ENCODE measurements at places on chromosomes 1 and 21. TPM values are rescaled to one million over a fixed set of nuclear protein-coding genes. Genes with fewer than 3 reads are reported as not detected.
A peak's percentile ranks its signal among the peaks of the same experiment; 100 is the strongest.

CD53 gene
- total RNA-seq = 20.9 TPM

DNA sequence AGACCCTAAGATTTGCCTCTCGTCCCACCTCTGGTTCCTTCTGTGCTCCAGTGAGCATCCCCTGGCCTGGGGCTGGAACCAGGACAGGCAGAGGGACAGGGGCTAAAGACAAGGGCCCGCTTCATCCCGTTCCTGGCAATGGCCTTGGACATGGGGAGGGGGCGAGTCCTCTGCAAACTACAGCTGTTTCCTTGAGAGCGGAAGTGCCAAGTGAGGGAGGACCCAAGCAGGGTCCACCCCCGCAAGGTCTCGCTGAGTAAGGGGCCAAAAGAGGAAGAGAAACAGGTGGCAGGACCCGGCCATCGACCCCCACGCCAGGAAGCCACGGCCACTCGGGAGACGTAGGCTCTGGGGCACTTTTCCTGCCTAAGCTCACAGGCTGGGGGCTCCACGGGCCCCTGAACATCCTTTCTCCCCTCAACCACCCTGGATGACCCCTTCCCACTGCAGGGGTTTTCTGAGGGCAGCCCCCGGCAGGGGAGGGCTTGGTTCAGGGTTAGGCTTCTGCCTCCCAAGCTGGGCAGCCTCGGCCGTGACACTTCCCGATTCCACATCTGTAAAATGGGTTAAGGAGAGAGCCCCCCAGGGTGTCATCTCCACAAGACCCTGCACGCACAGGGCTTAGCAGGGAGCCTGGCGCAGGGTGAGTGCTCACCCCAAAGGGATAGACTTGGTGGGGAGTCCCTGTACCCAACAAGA, 17.9 kb upstream of the PLEKHG5 start:
- no peak for DNase-seq

DNA sequence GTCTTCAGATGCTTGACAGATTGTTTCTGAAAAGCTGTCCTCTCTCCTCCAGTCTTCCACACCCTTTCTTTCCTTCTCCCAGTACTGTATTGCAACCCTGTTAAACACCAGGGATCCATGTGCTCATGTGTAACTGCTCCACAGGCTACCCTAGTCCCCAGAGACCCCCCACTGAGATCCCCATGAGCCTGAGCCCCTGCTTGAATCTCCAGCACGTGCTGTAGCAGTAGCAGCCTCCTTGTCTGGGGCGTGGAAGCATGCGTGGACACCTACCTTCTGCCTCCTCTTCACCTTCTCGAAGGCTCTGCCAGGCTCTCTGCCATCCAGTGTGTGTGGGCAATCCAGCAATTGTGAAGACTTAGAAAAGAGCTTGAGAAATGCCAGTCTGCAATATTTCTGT, 25.2 kb downstream of the GPR137B start:
- no peak for DNase-seq

KRTAP11-1 gene
- not detected for total RNA-seq

DNA sequence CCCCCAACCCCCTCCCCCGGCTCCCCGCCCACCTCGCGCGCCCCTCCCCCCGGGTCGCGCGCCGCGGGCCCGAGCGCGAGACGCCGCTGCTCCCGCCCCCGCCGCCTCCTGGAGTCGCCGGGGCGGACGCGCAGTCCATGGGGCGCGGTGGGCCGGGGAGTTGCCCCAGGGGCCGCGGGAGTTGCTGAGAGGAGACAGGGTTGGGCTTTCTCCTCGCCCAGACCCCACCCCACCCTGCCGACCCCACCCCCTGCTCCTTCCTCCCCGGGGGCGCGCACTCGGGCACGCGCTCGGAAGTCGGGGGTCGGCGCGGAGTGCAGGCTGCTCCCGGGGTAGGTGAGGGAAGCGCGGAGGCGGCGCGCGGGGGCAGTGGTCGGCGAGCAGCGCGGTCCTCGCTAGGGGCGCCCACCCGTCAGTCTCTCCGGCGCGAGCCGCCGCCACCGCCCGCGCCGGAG, at the start of gene LAMC1:
TSS of gene LAMC1 (plus strand) at position 275 of the 455 bp plus-strand sequence. CDS start 297 bp downstream, outside the sequence.
- DNase-seq = peak; percentile 60

ZSWIM5 gene
- total RNA-seq = 2.5 TPM

GRCh38 chr1:75353051-75353450, 218.9 kb downstream of the LHX8 start:
- DNase-seq = no peak

DNA sequence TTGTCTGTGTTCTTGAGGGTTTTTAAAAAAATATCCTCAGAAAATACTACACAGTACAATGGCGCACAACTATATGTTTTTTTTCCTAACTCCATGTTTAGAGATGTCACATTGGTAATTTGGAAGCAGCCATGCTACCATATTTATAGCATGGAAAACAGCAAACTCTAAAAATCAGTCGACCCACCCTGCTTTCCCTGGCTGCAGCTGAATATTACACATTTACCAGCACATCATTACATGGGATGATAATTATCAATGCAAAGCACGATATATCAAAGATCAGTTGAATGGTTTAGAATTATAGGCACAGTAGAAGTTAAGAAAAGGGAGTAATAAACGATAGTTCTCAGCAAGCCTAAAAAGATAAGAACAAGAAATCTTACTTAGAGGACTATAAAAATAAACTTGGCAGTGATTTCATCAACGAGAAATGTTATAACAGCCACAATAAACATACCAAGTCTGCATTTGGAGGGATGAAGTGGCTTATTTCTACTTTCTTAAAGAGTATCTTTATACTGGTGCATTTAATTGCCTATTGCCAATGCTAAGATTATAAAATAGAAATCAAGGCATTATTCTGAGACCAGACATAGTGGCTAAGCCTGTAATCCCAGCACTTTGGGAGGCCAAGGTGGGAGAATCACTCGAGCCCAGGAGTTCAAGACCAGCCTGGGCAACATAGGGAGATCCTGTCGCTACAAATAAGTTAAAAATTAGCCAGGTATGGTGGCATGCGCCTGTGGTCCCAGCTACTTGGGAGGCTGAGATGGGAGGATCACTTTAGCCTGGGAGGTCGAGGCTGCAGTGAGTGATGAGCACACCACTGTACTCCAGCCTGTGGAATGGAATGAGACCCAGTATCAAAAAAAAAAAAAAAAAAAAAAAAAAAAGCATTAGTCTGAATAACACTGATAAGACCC, 43.4 kb downstream of the WDR64 start:
- no peak for DNase-seq

TRMT1L gene
- 20.9 TPM for total RNA-seq

DNA sequence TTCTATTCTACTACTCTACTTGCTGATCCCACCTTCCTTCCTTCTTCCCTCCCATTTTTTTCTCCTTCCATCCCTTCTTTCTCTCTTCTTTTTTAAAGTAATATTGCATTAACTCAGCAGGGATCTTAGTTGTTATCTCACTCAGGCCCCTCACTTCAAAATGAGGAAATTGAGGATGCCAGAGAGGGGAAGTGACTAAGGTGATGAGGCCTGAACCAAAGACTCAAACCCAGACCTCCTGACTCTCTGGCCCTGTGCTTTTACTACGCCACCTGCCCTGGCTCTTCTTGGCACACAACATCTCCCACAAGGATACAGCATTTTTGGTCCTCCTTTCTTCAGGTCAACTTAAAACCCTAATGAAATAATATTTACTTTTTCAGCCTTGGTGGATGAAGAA, 151.7 kb upstream of the ZNF648 start:
- no peak for DNase-seq

GRCh38 chr1:33818071-33818470, 45.8 kb upstream of the HMGB4 start:
- DNase-seq = no peak

- DNase-seq = no peak
Measured at GRCh38 chr1:206723805-206724472, 39.2 kb downstream of the MAPKAPK2 start.

- DNase-seq = no peak
Measured at GRCh38 chr1:241513378-241513777, 6.2 kb downstream of the FH start.

HES2 gene
- total RNA-seq = not detected

LCE1C gene
- not detected for total RNA-seq

DNA sequence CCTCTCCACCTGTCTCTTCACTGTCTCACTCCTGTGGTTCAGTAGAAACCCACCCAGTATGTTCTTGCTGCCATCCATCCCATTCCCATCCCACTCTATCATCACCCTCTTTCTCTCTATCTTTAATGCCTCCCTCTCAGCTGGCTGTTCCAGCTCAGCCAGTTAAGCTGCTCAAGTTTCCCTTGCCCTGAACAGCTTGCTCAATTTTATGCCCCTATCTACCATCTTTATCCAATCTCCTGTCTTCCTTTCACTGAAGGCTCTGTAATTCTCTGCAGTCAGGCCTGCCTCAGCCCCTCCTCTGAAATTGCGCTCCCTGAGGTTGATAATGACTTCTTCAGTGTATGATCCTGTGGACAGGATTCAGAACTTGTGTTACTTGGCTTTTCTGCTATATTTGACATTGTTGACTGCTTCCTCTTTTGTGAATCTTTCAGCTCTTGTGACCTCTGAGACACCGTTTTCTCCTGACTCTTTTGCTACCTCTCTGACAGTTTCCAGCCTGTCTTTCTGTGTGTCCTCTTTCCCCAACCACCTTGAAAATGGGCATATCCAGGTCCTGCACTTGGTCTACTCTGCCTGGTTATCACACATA, 13.9 kb upstream of the BCAR3 start:
- no peak for DNase-seq

DNA sequence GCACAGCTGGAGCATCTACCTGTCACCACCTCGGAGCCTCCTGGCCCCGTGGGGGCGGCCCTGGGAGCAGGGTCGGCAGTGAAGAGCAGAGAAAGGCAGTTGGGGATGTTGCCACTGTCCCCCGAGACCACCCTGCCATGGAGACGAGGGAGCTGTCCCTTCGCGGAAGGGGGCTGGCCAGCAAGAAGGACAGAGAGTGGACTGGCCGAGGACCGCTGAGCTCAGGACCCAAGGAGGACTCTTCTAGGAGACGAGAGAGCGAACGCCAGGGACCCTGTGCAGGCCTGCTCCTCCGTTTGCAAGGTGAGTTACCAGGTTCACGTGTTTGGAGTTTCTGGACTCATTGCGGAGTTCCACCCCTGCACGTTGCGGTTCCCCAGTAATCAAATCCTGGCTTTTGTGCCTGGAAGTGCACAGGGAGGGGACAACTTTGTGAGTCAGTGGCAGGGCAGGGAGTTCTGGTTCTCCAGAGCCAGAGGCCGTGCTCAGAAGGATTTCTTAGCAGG, 5.6 kb upstream of the POFUT2 start:
- no peak for DNase-seq

- DNase-seq = no peak
Measured at GRCh38 chr1:230979952-230980351, 1.1 kb downstream of the ARV1 start.

GRCh38 chr1:229627003-229627402, 956 bp downstream of the URB2 start:
- no peak for DNase-seq

GRCh38 chr1:205298191-205298994, 23.2 kb downstream of the NUAK2 start:
- DNase-seq = no peak

MPL gene
- total RNA-seq = 0.66 TPM

- no peak for DNase-seq
Measured at GRCh38 chr1:204894606-204895005, 23.9 kb downstream of the NFASC start.

DNA sequence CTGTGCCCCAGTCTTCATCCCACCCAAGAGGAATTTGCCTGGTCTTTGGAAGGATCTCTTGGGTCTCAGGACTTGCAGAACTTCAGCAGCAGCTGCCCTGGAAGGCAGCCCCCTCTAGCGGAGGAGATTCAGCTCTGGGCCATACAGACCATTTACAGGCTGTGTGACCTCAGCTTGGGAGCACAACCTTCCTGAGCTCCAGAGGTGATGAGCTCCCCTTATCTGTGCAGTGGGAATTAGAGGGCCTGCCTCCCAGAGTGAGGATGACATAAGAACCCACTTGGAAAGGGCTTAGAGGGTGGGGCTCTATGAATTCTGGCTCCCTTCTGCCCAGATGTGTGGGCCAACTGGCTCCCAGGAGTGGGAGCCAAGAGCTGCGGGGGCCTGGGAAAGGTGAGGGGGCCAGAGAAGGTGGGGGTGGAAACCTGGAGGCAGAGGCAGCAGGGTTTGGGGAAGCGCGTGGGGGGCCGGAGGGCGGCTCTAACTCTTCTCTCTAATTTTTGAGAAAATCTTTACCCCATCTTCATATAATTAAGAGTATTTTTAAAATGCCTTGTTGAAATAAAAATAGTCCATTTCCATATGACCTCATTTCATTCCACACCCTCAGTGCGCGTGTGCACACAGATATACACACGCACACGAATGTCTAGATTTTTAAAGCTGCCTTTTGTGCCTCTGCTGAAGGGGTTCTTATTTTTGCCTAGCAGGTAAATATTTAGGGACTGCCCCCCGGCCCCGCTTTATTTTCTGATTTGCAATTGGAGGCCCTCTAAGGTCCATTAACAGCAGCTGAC, 21.5 kb downstream of the EPHB2 start:
- DNase-seq = no peak

- no peak for DNase-seq
Measured at GRCh38 chr1:42942444-42942843, 16.2 kb downstream of the SLC2A1 start.

GRCh38 chr1:18344755-18345154, 136.0 kb upstream of the KLHDC7A start:
- DNase-seq = no peak

GRCh38 chr21:45817345-45817744, 164.2 kb upstream of the COL6A1 start:
- no peak for DNase-seq

TNNI3K gene
- total RNA-seq = 4.1 TPM

DNA sequence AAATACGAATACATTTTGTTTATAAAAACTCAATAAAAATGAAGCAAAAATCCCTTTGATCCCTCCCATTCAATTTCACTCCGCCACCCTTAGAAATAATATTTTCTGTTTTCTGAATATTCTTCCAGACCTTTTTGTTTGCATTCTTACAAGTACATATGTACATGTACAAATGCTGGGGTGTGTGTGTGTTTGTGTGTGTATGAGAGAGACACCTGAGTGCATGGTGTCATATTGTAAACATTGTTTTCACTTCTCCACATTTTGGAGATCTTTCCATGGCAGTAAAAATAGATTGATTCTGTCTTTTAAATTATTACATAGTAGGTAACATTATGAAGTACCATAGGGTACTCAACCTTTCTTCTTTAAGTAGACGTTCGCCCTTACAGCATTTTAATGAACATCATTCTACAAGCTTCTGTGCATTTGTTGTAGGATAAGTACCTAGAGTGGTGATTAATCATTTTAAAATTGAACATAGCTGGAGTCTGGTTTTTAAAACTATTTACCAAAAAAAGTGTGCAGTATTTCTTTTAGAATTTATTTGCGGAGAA, 1.3 kb upstream of the MPC2 start:
- DNase-seq = no peak

GRCh38 chr1:239742416-239743109, 349.1 kb upstream of the FMN2 start:
- no peak for DNase-seq

CLEC20A gene
- not detected for total RNA-seq

CSF3R gene
- 27.8 TPM for total RNA-seq

KCNT2 gene
- total RNA-seq = 9.0 TPM

GRCh38 chr1:194862129-194862528, 1675.7 kb upstream of the B3GALT2 start:
- no peak for DNase-seq

TAS1R1 gene
- total RNA-seq = not detected

Measured in tibial nerve (tissue), 4 donors.